ENCODE measurements at places on chromosomes 2 and 18.

GRCh38 chr18:58766946-58767345 is 95.7 kb downstream of the MALT1 start:
- DNase-seq, result no peak

GRCh38 chr2:147255812-147256211 is 589.0 kb upstream of the ACVR2A start:
- no peak for DNase-seq

DNA sequence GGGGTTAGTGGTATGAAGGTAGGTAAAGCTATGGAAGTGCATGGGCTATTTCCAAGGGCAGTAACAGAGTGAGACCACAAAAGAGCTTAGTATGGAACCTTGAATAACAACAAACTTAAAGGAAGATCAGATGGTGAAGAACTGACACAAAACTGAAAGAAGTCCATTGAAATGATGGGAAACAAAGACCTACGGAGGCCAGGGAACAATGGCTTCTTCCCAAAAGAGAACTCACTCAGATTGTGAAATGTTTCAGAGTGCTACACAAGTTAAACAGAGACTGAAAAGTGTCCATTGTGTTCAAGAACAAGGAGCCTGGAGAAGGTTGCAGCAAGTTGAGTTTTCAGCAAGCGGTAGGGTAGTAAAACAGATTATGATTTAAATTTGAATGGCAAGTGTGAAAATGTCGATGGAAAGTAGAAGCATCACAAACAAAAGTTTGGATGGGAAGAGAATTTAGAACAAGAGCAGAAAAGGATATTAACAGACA is 700.0 kb upstream of the NXPH2 start:
- no peak for DNase-seq

DNA sequence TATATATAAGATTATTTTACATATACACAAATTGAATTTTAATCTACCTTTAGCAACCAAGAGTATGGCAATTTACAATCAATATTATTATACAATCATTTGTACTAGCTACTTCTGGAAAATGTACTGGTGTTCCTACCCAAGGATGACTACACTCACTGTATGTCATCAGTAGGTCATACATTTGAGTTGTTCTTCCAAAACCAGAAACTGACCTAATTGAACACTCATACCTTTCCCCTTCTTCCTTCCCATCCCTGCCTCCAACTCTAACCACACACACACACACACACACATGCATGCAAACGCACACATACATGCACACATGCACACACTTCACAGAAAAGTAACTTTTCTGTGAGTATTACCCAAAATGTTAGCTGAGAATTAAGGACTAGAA is 8.2 kb upstream of the ERCC3 start:
- DNase-seq, result no peak

DNA sequence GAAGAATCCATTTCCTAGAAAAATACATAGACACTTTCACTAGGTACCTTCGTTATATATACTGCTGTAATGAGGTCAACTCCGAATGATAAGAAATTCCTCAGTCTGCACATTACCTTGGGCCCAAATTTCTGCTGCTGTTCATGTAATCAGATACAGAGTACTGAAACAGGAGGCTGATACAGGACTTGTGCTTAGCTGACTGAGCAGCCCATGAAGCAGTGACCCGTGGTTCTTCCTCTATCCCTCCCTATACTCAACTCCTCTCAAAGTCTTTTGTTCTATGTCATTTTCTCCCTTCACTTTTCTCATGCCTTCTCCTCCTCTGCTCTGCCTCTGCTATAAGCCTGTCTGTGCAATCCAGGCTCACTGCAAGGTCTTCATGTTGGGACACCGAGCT is 57.5 kb upstream of the ST8SIA5 start:
- no peak for DNase-seq

All from adipocyte (in vitro differentiated cells).